ENCODE measurements at places on chromosomes 5 and 9.
A peak's percentile ranks its signal among the peaks of the same experiment; 100 is the strongest.

DNA sequence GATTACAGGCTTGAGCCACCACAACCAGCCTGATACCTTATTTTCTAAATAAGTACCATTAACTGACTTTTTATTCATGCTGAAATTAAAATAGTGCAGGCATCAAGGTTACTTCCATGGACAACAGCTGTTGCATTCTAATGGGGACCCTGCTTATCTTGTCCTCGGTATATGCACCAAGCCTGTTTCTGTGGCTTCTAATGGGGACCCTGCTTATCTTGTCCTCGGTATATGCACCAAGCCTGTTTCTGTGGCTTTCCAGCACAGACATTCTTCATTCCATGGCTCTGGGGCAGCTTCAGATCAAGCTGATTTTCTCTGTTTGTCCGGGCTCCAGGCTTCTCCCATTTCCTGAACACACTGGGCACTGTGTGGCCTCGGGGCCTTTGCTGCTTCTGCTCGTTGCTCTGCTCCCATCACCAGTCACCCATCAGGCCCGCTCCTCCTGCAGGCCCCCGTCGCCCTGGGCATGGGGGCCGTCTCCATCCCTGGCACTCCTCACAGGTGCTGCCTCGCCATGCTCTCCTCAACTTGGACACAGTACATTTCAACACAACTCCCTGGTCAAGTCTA is 30.7 kb downstream of the ZNF354A start:
- no peak for DNase-seq

GRCh38 chr5:2149195-2149539 is 266.4 kb upstream of the IRX4 start:
- peak; percentile 12 for DNase-seq

DNA sequence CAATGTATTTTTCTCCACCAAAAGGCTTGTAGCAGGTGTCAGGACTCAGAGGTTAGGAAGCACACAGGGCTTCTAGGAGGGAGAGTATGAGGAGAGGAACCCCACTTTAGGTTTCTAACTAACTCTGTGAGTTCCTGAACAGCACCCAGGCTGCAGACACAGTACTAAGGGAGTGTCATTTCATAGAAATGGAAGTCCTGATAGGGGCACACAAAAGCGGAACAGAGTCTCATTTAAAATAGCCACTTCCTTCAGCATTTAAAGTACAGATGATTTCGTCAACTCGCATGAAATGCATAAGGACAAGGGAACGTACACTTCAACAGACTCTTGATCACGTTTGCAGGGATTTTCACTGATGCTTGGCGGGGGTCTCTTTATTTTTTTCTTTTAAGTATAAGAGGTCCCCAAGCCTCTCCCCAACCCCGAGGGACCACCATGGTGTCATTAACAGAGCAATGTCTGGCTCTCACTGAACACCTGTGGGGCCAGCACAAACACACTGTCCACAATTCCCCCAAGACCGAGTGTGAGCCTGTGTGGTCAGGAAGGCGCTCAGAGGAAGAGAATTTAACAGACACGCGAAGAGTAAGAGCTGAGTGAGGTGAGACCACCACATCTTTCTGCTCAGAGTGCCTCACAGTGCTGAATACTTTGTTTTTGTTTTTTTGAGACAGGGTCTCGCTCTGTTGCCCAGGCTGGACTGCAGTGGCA is 82.3 kb downstream of the SECISBP2 start:
- DNase-seq = no peak

DNA sequence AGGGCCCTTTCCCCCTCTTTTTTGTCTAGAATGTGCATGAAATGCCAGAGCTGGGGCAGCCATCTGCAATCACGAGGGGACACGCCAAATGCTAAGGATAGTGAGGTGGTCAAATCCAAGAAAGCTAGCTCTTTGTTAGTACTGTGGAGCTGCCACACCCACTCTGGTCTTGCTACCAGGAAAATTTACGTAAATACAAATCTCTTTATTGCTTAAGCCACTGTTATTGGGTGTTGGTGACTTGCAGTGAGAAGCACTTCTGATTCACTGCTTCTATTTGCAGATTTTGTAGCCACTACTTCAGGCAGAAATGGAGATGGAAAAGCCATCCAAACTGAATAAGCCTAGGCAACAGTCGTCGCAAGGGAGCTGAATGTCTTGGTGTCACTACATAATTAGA is 25.6 kb upstream of the SUSD1 start:
- DNase-seq = no peak

GRCh38 chr5:16410338-16410737 is 55.3 kb downstream of the ZNF622 start:
- DNase-seq = no peak

GRCh38 chr5:172901788-172902496 is 57.3 kb upstream of the RPL26L1 start:
- no peak for DNase-seq

DNA sequence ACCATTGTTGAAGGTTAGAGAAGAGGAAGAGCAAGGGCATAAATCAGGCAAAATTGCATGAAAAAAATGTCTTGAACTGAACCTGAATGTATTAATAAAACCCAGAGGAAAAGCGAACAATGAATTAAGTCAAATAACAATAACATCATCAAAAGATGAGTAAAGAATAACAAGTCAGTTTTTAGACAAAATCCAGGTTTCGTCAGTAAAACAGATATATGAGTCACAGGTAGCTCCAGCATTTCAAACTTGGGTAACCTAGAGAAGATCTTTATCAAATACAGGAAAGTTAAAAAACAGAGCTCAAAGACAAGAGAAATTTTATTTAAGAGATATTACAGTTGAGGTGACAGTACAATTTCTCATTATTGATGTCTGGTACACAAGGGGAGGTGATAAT is 332.4 kb downstream of the EFNA5 start:
- no peak for DNase-seq

DNA sequence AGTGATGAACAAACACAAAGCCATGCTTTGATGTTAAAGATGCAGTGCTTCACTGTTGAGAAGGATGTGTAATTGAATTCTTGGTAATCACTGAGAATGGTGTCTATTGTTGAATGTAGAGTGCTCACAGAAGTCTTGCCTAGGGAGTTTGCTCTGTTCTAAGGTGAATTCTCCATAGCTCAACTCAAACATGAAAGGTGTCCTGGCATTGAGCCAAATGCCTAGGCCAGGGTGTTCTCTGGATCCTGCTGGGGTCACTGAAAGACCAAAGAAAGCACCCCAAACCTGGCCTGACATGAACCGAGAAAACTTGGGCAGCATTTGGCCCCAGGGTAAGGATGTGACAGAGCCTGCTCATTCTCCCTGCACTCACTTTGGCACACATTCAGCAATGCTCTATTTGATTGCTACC is 217.3 kb downstream of the ARL15 start:
- peak; percentile 26 for DNase-seq

GRCh38 chr9:137268538-137269201 is 8.9 kb upstream of the TOR4A start:
- DNase-seq = no peak

DNA sequence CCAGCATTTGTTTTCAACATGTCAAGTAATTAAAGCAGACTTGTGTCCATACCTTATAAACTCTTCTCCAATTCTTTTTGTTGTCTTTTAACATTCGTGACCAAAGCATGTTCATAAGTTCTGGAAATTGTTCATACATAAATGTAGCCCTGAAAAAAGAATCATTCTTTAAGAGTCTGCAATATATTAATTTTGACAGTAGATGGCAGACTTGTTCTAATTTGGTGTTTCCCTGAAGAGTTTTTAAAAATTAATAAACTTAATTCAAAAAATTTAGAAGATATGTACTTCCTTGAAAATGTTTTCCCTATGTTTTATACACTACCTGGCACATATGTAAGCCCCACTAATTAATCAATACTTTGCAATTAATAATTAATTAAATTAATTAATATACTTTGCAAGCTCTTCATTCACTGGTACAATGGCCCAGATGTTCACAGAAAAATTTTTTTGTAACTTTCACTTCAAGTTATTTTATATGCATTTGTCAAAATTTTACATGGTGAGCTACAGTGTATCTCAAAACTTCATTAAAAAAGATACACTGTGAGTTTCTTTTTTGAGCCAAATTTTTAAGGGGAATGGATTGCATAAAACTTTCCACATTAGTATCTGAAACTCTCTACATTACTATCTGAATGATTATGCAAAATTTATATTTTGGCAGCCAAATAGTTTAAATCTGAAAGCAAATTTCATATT is 42.1 kb downstream of the CLINT1 start:
- peak; percentile 4 for DNase-seq

GRCh38 chr9:127102176-127102575 is 20.3 kb downstream of the ANGPTL2 start:
- no peak for DNase-seq

DNA sequence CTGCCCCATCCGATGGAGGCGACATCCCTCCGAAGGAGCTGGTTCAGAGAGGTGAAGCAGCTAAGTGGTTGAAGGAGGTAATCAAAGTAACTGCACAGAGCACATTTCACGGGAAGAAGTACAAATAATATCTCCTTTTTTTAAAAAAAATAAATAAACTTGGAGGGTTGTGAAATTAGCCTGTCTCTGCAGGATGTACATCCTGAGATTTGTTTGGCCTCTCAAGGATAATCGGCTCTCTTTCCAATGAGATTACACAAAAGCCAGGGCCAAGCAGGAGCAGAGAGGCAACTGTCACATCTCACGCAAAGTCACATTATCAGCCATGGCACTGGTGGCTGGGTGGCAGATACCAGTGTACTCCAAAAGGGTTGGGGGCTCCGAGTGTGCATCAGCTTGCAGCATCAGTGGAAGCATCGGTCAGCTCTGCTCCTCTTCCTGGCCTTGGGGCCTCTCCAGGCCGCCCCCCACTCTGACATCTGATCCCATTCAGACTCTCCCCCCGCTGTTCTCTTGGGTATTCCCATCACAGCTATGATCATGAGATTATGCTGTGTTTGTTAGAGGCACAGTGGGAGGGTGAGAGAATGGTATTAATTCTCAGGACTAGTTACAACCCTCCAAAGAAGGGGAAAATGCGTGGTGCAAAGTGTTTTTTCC is 109.9 kb downstream of the UGCG start:
- DNase-seq = no peak

- no peak for DNase-seq
Measured at GRCh38 chr9:33426843-33427293, 20.5 kb downstream of the AQP3 start.

DNA sequence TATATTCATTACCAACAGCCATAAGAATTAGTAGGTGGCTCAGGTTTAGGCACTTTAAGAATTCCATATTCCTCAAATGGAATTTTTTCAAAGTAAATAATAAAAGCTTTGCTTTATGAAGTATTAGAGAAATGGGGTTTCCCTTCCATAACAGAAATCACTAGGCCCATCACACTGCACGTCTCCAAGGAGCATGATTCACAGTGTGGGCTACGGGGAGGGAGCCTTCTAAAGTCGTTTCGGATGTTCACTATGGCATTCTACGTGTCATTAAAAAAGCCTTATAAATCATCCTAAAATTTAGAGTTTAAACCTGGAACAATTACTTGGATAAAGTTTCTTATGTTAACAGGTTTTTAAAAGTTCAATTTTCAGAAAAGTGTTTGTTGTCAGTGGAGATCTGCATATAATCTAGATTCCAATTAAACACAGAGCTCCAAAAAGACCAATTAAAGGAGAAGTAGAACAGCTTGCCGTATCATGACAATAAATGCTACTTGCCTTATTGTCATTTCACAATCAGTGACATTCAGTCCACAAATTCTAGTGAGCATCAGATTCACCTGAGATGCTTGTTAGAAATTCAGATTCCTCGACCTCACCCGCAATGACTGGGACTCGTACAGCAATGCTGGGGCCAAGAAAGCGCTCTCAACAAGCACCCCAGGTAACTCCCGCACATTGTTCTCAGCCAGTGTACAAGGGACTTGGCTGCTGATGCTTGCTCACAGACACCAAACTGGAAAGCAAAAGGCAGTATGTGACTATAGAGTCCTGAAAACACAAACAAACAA is 115.7 kb downstream of the NFIB start:
- DNase-seq = no peak
